ENCODE measurements at places on chromosomes 16 and 17.

GRCh38 chr16:57667048-57667525 lies 1.0 kb upstream of the ADGRG3 start:
- DNase-seq = no peak

DNA sequence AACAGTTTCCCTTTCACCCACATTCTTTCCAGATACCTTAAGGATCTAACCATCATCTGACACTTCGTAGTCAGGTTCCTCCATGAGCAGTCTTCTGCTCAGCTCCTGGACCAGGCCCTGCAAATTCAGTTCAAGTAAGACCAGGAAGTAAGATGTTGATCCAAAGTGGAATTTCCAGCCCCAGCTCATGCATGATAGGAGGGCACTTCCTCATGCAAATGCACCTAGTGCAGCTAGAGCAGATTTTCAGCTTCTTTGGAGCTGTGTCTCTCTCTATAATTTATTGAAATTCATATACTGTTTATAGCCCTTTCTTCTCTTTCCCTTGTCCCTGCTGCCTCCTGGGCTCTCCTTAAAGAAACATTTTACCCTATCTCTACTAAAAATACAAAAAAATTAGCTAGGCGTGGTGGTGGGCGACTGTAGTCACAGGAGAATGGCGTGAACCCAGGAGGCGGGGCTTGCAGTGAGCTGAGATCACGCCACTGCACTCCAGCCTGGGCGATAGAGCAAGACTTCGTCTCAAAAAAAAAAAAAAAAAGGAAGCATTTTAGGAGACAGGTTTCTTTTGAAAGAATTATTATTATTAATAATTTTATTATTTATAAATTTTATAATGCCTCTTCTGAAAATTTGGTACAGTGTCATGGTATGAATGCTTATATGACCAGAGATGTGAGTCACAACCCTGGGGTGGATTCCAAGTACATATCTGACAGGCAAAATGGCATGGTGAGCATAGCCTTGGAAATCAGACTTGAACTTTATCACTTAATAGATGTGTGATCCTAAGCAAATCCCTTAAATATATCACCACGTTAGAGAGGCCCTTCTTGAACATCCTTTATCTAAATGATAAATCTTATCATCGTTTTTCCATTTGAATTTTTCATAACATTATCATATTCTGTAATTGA lies 94.3 kb downstream of the SSH2 start:
- DNase-seq = peak; percentile 73

- no peak for DNase-seq
Measured at GRCh38 chr17:77884019-77884418, 74.5 kb upstream of the TNRC6C start.

DNA sequence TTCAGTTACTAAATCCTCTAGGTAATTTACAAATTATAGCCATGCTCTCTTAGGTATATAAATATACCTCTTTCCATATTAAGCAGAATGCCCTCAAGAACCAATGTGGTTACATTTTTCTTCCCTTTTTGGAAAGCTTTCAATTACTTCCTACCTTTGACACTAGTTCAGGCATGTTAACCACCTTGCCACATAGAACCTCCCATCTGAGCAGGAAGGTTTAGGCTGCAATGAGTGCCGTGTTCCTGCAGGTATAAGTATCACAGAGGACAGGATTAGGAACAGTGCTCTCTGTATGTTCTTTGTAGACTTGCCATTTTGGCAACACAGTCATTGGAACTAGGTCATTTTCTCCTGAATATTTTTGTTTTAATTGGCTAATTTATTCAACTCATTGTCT lies 20.1 kb downstream of the KRT25 start:
- no peak for DNase-seq

DNA sequence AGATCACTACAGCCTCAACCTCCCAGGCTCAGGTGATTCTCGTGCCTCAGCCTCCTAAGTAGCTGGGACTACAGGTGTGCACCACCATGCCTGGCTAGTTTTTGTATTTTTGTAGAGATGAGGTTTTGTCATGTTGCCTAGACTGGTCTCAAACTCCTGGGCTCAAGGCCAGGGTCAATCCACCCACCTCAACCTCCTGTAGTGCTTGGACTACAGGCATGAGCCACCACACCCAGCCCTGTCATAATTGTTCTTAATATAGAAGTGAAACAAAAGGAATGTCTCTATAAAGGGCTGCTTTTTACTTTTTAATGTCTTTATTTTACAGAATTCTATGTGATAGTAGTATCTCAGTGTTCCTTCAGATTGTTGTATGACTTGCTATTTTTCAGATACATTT lies 345.2 kb upstream of the TBX2 start:
- no peak for DNase-seq

DNA sequence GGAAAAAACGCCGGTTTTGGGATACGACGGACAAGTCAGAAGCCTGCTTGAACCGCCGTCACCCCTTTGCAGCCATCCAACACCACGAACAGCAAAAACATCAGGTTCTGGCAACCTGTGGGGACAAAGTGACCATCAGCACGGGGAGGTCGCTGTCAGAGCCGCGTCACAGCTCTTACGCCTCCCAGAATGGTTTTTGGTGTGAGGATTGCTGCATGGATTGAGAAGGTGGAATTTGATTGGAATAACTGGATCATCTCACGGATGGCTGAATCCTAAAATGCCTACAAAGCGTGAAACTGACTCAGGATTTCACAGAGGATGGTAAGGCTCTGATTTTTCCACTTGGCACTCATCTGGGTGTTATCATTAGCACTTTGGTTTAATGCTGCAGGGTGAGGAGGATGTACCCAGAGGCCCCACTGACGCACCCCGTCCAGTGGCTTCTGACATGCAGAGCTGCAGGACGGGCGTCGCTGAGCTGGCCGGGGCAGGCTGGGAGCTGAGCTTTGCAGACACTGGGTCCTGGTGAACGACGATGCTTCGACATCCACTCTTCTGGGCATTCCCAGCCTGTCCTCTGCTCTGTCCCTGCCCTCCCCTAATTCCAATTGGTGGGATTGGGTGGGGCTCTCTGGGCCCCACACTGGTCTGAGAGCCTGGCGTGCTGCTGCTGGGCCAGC lies 73.4 kb upstream of the CREBBP start:
- no peak for DNase-seq

DNA sequence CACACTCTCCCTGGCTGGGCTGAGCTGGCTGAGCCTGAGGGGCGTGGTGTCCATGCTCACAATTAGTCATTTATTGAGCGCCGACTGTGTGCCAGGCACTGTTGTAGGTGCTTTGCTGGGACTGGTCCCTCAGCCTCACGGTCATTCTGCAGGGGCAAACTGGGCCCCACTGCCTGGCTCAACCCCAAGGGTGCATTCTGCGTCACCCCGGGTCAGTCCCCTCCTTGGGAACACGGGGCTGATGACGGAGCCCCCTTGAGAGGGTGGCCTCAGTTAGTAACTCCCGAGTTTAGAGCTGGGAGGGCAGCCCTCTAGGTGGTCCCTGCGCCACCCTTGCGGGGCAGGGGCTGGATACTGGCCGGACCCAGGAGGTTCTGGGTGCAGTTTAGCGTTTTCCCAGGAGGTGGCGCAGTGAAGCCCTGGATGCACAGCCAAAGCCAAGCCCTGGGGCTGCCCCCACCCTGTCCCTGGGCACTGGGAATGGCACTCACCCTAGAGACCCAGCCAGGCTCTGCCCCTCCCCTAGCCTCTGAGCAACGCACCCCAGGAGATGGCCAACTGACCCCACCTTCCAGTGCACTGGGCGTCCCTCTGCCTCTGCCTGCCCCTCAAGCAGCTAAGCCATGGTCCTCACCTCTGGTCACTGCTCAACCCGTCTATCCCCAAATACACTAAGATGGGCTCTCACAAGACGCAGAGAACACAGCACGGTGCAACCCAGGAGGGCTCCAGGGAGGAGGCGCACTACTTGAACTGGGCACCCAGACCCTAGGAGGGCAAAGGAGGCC lies 243.2 kb upstream of the GSE1 start:
- peak; percentile 62 for DNase-seq

- DNase-seq = no peak
Measured at GRCh38 chr17:42453439-42453838, 5.2 kb upstream of the ATP6V0A1 start.

- DNase-seq = no peak
Measured at GRCh38 chr16:4868026-4868425, 20.7 kb downstream of the UBN1 start.

- no peak for DNase-seq
Measured at GRCh38 chr16:15517743-15518377, 83.5 kb downstream of the BMERB1 start.

DNA sequence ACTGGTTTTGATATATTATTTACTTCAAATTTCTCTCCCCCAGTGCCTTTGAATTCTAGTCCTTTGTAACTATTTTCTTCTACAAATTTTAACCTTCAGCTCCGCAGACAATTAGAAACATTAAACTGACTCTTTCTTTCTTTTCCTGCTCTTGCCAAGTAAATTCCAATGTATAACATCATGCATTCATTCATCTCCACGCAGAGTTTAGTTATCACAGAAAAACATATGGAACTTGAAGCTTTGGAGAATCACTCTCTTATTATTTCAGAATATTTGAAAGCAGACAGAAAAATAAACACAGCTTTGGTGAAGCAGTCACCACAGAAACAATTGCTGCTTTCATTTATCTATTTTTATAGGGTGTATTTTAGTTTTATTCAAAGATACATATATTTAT lies 778.7 kb upstream of the CDH8 start:
- DNase-seq = no peak

DNA sequence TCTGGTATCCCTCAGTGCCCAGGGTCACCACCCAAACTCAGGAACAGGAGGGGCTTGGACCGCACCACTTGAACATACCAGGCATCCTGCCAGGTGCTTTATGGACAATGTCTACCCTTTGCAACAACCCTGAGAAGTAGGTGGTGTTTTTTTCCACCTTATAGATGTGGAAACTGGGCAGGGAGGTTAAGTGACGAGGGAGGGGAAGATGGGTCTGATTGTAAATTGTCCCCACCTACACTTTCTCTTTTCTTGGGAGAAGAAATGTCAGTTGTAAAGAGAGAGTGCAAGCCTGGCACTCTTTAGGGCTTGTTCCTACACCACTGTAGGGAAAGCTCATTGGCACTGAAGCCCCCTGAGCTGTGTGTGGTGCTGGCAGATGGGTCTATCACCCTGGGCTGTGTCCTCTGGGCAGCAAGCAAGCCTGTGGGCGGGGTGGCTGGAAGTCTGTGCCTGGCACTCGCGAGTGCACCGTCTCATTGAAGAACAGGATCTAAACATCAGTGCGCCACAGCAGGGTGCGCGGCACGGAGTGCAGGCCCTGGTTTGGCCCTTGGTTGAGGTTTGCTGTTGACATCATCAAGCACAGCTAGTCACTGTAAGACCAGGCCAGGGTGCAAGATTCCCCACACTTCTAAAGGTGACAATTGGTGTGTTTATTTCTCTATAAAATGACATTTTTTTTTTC lies 15.1 kb downstream of the NOD2 start:
- no peak for DNase-seq

DNA sequence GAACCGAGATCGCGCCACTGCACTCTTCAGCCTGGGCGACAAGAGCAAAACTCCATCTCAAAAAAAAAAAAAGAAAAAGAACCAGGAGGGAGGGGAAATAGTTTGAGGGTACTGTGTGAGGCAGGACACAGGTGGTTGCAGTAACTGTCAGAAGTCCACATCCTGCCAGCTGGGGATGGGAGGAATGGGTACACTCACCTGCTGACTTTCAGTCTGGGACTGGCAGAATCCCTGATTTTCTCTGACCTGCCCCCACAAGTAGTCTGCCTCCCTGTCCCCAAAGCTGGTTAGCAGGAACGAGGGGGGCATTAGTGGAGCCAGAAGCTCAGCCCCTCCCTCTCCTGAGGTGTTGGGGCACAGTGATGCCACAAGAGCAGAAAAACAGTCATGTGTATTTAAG lies 7.1 kb upstream of the ARL5C start:
- no peak for DNase-seq

GRCh38 chr16:11639008-11639562 lies 29.2 kb upstream of the SNN start:
- DNase-seq = no peak

DNA sequence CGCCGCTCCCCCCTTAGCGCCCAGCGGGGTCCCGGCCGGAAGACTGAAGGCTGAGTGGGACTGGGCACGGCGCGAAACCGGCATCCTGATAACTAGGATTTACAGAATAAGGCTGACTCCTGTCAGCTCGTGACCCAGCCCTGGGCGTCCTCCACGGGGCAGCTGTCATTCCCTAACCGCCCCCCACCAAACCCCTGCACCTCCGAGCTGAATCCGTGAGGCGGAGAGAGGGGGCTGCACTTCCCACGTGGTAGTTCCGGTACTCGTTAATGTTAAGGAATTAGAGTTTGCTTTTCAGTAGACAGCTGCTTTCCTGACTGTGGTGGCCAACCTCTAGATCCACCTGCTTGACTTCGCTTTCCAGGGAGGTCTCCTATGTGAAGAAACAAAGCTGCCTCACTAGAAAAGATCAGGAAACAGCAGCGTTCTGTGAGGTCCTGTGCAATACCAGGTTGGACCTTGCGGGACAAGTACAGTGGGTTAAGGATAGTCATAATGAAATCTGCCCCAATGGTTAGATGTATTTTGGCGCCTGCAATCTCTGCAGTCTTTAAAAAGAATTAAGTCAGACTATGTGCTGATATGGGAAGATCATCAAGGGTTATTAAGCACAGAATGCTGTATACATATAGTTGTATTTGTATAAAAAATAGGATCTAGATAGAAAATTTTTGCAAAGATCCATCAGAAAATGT lies 1.1 kb upstream of the WBP2 start:
- DNase-seq = peak; percentile 48

- DNase-seq = no peak
Measured at GRCh38 chr16:70159355-70160348, 13.9 kb upstream of the CLEC18C start.

DNA sequence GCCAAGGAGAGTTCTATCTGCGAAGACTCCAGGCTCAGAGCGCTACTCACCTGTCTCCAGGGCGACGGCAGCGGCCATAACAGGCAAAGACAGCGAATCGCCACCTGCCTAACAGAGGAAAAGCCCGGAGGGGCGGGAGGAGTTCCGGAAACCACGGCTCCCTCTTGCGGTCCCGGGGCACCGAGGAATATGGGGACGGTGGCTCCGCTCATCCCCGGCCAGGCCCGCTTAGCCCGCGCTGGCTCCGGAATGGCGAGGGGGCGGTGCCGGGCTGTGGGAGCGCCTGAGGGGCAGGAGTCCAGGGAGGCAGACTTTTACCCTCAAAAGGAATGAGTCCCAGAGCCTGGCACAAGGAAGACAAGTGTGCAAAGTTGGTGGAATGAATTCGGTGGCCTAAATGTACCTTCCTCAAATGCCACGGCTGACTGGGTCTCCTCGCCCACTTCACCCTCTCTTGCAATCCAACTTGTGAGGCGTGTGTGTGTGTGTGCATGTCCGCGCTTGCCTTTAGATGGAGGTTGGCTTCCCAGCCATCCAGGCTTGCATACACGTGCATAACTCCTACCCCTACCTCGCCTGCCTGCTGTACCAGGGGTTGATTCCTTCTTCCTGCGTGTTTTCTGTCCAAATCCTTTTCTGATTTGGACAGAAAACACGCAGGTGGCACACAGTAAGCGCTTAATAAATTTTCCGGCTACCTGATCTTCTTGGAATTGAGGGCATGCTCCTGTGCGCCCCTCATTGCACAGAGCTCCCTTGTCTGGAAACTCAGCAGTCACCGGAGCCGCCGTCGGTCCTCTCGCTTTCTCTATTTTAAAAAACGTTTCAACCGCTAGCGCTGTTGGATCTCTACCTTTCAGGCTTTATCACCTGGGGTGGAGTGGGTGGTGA lies 3.5 kb downstream of the C17orf100 start:
- DNase-seq = no peak

Data from HT-29 (cell line).